CD14-positive monocyte (primary cell): ENCODE measurements at places on chromosomes 5 and 9.

GRCh38 chr5:89309268-89309667 lies 426.3 kb upstream of the MEF2C start:
- no peak for DNase-seq

- no peak for DNase-seq
Measured at GRCh38 chr5:87069974-87070608, 197.6 kb upstream of the RASA1 start.

- no peak for DNase-seq
Measured at GRCh38 chr5:77641397-77641943, 3.0 kb upstream of the OTP start.

DNA sequence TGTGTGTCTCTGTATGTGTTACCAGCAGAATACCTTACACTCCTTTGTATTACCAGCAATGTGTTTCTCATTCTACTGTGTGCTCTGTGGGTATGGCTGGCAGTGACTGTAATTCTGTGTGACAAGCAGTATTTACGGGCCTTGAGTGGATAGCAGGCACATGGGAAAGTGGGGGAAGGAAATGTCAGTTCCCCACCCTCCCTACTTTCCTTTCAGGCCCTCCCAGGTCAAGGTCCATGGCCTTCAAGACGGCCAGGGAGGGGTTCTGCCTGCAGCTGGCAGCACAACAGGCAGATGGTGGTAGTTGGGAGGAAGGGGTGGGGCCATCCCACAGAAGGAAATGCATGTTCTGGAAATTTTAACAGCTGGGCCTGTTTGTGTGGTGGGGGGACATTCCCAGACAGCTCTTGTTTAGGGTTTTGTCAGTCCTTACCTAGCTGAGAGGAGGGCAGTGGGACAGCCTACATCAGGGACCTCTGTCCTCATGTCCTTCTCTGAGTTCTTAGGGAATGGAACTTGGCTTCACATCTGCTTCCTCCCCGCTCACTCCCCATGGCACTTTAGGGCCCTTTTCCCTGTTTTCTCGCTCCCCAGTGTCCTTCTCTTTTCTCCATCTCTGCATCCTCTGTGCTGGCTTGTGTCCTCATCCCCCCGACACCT lies 14.6 kb upstream of the TNIP1 start:
- DNase-seq, result no peak

DNA sequence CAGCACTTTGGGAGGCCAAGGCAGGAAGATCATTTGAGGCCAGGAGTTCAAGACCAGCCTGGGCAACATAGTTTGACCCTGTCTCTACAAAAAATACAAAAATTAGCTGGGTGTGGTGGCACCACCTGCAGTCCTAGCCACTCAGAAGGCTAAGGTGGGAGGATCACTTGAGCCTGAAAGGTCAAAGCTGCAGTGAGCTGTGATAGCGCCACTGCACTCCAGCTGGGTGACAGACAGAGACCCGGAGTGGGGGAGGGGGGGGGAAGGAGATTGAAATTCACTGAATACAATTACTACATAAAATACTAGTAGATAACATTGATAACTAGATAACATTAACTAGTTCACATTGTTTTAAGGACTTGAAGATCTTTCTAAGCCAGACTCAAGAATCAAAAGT lies 345.6 kb downstream of the BNC2 start:
- DNase-seq, result no peak

GRCh38 chr5:96329289-96329688 lies 103.8 kb downstream of the PCSK1 start:
- no peak for DNase-seq

DNA sequence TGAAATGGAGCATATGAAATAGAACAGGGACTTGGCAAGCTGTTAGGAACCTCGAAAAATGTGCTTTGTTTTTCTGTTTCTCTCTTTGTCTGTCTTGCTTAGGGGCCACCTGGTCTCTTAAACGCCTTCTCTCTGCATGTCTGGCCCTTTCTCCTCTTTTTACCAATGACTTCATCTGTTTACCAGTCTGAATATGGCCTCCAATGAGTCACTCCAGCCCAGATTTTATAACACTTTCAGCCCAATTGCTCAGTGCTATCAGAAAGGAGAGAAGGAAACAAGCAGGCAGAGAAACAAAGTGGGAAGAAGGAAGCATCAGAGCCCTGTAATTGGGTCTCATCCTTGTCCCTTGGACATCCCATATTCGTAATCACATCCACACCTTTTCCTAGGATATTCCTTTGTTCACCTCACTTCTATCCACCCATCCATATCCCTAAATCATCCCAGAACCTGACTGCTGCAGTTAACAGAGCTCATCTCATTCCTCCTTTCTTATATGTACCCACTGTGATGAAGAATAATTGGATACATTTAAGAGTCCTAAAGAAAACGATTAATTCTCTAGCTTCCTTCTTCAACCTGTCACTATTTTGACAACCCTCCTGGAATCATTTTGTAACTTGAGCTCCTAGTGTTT lies 151.8 kb upstream of the GPR151 start:
- DNase-seq, result no peak

DNA sequence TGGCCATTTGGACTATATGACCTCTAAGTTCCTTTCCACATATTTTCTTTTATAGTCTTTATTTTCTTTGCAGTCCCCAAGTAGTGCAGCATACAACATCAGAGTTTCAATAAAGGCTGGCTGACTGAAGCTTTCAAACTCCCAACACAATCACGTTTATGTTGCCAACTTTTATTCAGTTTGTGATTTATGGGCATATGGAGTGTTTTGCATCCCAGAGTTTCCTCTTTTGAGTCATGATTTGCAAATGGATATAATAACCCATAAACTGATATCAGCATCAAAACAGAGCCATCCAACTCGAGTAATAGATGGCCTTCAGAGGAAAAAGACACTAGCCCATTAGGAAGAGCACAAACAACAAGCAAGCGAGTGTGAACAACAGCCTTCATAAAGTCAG lies 414.0 kb downstream of the ELAVL2 start:
- no peak for DNase-seq

DNA sequence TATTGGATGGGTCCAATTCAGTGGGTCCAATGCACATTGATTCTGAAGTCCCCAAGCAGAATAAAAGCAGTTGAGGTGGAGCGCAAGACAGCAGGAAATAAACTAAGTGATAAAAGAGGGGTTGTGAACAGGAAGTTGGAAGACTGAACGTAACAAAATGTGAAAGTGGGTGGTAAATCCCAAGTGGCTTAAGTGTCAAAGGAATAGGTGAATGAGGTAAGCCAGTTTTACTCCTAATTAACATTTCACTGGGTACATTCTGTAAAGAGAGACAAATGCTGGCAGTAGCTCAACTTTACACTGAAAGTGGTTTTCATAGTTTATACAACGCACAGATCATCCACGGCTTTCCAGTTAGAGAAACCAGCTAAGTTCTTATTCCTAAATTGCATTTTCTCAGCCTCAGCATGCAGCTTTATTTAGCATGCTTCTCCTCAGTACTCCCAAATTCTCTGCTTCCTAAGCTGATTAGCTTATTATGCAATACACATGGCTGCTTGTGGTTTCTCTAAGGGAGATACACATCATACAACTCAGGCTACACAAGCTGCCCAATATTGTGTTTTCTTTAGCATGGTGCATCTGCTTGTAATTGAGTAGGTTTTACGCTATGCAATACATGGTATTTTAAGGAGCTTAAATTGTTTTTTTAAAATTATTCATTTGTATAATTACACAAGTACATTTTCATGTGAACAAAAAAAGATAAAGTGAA lies 34.2 kb upstream of the HSD17B4 start:
- peak; percentile 41 for DNase-seq
